ENCODE measurements at places on chromosomes 5 and 9.

GRCh38 chr9:5897851-5898250, 7.2 kb downstream of the MLANA start:
- DNase-seq = no peak

DNA sequence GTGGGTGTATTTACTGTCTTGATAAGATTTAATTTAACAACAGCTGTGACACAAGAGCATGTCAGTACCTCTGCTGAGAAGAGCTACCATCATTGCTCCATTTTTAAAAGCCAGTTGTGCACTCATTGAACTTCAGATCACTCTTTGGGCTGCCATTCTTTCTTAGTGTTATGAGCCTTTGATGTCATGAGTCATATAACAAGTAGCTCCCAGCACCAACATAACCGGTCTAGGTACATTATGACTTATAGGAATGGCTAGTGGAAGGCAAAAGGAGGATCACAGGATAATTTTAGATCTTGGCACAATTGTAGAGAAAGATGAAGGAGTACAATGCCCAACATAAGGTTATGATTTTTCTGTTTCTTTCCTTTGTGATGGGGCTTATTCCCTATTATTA, 170.8 kb upstream of the FBN2 start:
- no peak for DNase-seq

- DNase-seq = no peak
Measured at GRCh38 chr5:20604992-20605391, 617.0 kb upstream of the CDH18 start.

DNA sequence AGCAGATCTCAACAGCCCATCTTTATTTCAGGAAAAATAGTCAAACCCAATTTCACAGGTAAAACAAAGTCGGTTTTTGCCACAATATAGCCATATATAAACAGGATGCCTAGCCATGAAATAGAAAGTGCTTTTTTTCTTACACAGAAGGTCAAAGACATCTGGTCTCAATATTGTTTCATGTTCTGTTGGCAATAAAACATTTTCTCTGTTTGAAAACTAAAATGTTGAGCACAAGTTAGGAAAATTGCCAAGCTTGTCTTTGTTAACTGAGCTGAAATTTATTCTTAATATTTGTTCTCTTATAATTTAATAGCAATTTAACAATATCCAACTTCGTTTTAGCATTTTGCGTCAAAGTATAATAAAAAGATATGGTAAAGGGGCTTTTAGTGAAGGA, 673.4 kb downstream of the DTWD2 start:
- no peak for DNase-seq

DNA sequence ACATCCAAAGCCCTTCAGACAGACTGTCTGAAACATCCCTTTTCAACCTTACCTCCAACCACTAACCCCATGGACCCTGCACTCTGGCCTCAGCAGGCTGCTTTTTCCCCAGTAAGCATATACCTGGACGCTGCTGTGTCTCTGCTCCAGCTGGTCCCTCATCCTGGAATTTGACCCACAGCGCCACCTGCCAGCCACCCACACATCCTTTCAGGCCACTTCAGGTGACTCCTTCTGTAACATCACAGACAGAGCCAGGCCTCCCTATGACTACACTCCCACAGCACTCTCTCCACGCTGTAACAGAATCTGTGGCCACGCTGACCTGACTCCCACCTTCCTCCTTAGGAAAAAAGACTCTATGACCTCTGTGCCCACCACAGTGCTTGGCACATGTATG, 3.4 kb downstream of the MGAT1 start:
- peak; percentile 58 for DNase-seq

DNA sequence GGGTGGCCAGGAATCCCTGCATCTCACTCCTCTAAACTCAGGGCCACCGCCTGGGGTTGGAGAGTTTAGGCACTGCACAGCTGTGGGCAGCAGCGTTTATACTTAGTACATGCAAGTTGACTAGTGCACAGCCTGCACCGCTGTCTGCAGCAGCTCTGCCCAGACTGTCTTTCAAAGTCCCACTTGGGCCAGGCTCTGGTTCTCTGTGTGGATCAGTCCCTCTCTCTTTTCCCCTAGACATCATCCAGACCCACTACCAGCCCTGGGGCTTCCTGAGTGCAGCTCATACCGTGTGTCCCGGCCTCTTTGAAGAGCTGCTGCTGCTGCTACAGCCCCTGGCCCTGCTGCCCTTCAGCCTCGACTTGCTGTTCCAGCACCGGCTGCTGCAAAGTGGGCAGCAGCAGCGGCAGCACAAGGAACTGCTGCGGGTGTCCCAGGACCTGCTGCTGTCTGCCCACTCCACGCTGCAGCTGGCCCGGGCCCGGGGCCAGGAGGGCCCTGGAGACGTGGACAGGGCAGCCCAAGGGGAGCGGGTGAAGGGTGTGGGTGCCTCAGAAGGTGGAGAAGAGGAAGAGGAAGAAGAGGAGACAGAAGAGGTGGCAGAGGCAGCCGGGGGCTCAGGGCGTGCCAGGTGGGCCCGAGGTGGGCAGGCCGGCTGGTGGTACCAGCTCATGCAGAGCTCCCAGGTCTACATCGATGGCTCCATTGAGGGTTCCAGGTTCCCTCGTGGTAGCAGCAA, 45.1 kb upstream of the TESK1 start:
- DNase-seq = no peak

GRCh38 chr5:109630093-109630492, 59.6 kb upstream of the MAN2A1 start:
- DNase-seq = no peak

DNA sequence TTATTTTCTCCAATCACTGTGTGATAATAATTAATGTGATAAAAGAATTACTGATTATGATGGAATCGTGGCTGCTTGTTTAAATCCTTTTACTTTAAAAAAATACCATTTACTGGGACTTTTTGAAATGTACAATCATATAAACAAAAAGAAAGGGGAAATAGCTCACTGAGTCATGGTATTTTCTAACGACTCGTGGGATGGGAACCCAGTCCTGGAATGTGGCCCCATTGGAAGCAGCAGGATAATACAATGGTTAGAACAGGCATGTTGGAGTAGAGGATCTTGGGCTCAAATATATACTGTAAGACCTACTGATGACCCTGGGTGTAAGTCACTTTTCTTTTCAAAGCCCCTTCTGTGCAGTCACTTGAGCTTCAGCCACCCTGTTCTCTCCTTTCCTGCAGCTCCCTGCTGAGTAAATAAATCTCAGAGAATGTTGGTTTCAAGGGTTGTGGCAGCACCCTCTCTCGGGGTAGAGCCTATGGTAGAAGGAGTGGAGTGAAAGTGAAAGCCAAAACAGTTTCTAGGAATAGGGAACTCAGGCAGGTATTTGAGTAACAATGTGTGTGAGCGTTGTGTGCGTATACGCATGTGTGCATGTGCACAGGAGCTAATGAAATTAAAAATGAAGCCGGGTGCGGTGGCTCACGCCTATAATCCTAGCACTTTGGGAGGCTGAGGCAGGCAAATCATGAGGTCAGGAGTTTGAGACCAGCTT, 40.8 kb upstream of the LARP1 start:
- no peak for DNase-seq

GRCh38 chr5:59596586-59597350, 296.8 kb downstream of the PDE4D start:
- DNase-seq = no peak

- no peak for DNase-seq
Measured at GRCh38 chr5:55063220-55063863, 39.1 kb upstream of the GZMA start.

- no peak for DNase-seq
Measured at GRCh38 chr9:133740911-133741310, 2.8 kb upstream of the SARDH start.

GRCh38 chr5:78696637-78697036, 48.1 kb upstream of the LHFPL2 start:
- DNase-seq = no peak

- DNase-seq = no peak
Measured at GRCh38 chr5:54837093-54837492, 148.3 kb downstream of the ESM1 start.

DNA sequence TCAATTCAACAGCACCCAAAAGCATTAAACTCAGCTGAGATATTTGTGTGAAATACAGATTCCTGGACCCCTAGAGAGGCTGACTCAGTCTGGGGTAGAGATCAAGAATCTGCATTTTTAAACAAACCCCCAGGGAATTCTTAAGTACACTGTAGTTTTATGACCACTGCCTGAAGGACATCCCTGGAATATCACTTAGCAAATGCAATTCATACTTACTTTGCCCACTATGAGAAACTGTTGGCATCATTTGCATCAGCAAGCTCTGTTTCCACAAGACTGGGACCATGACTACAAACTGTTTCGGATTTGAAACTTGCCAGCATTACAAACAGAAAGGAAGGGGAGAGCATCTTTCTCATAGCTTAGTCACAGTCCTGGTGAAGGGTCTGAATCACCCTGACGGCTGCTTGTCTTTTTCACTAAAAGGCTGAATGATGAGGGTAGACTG, 63.7 kb downstream of the MLLT3 start:
- DNase-seq = peak; percentile 17

GRCh38 chr9:16459421-16460148, 410.9 kb downstream of the BNC2 start:
- DNase-seq = no peak

- DNase-seq = no peak
Measured at GRCh38 chr9:137227853-137228505, 677 bp downstream of the RNF224 start.

DNA sequence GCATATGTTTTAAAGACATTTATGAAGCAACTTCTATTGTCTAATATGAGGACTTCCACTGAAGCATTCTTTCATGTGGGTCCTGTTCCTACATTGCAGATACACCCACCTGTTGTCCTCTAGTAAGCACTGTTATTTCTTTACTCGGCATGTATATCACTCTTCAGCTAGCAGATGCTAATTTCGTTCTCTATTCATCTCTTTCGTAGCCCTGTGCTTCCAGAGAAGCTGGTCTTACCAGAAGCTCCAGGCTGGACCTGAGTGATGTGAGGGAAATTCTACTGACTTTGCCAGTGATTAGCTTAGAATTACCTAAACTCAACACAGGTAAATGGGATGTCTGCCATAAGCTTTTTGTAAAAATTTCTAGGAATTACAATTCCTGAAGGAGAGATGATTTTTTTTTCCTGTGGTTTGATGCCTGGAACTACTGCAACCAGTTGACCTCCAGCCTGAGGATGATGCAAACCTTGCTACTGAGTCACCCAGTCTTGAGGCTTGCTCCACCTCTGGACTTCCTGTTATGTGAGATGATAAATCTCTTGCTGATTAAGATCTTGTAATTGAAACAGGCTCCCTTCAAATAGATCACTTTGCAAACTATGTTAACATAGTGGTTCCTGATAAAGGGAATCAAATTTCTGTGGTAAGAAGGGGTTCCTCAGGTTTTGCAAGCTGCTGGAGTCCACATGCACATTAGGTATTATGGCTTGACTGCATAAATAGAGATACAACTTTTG, 52.2 kb upstream of the SPINK5 start:
- no peak for DNase-seq

- DNase-seq = peak; percentile 77
Measured at GRCh38 chr9:89185980-89186379, 7.4 kb upstream of the SHC3 start.

DNA sequence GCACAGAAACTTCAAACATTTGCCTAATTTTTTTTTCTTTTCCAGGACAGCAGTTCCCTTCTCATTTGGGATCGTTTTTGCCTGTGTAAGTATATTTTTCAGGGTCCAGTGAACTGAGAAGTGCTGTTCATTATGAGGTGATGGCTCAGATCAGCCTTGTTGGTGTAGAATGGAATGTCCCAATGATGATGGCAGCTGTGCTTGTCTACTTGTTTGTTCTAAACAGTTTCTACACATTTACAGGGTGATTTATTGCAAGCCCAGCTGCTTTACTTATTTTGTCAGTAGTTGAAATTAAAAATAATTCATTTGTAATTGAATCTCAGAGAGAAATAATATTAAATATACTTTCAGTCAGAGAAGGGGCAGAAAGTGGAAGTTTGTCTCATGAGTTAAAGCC, 337.6 kb upstream of the SEMA6A start:
- no peak for DNase-seq

- DNase-seq = no peak
Measured at GRCh38 chr5:73300337-73301207, 127.6 kb downstream of the TMEM174 start.

GRCh38 chr9:131917009-131917408, 162.7 kb downstream of the MED27 start:
- no peak for DNase-seq

DNA sequence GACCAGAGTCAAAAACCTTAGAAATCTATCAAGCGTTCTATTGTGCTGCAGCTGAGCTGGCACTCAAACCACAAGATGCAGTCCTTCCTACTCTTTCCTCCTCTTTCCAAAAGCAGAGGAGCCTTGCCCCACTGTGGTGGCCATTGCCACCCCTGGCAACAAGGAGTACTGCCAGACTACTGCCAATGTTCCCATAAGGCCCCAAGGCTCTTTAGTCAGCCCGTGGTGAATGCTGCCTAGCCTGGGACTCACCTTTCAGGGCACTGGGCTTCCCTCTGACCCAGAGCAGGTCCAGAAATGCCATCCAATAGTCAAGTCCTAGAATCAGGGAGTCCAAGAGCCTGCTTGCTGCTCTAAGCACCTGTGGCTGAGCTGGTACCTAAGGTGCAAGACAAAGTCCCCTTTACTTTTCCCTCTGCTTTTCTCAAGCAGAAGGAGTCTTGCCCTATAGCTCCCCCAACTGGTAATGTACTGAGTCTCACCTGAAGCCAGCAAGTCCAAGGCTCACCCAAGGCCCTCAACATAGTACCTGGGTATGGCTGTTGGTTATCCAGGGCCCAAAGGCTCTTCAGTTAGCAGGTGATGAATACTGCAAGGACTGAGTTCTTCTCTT, 219.4 kb downstream of the ATPSCKMT start:
- no peak for DNase-seq

DNA sequence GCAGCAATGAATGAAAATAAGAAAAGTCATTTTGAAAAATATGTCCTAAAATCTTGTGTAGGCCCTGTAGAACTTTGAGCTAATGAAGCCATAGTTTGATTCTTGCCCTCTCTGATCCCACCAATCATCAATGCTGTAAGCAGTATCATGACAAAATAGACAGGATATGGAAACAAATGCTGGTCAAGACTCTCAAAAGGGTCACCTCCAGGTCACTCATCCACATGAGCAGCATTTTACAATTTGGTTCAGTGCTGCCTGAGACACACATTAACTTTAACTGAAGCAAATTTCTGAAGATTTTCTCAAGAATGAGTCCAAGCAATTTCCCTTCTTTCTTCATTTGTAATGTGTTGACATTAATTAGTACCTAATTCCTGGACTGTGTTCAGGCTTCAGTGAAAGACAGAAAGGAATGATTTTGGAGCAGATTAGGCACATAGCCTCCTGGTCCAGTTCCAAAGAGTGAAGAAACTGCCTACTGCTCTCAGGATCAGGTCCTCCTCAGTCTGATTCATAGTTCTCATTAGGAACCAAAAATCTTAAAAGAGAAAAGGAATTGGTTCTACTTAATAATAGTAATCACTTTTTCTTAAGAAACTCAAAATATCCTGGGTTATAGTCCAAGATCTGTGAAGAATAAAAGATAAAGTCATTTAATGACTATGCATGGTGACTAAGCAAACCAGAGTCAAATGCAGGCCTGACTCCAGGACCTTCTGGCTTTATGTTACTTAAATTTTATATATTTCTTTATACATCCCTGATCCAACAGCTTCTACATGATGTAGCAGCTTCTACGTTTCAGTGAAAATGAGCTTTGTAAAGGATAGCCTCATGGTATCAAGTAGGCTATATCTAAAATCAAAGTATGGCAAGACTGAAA, 192.1 kb upstream of the RGMB start:
- no peak for DNase-seq

- no peak for DNase-seq
Measured at GRCh38 chr5:170143710-170144109, 38.0 kb downstream of the FOXI1 start.

- peak; percentile 6 for DNase-seq
Measured at GRCh38 chr9:9412241-9412640, 1200.6 kb downstream of the PTPRD start.

Measured in iPS-NIHi11 (cell line).